ENCODE measurements at places on chromosomes 5 and 9. TPM values are rescaled to one million over a fixed set of nuclear protein-coding genes. Genes with fewer than 3 reads are reported as not detected.

PCA3 gene
- not detected for total RNA-seq

DNA sequence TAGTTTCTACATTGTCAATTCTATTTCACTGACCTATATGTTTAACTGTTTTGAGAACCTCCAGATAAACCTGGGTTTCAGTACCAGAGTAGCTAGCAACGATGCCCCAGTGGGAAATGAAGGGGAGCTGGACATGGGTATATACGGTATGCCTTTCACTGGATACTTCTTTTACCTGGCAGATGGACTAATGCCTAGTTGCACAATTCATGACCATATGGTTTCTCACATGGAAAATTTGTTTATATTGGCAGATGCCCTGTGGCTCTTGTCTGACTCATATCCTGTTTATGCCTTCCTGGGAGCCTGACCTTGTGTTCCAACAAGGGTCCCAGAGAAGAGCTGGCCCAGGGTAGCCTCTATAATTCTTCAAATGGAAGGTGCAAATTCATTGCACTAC, 144.1 kb downstream of the MAT2B start:
- no peaks in the 10 kb centered on the region for H3K4me1 ChIP-seq
- no peaks in the 10 kb centered on the region for H3K27me3 ChIP-seq
- no peak overlapping the region for H3K27ac ChIP-seq
- no peak overlapping the region for H3K4me3 ChIP-seq

NKD2 gene
- 6.5 TPM for total RNA-seq

PCDHB9 gene
- total RNA-seq: 1.9 TPM

COL27A1 gene
- 9.3 TPM for total RNA-seq

- DNase-seq: no peak
- no peak overlapping the region for H3K27ac ChIP-seq
- H3K36me3 ChIP-seq: no peaks in the 10 kb centered on the region
- H3K4me1 ChIP-seq: peaks cover 3% of the 10 kb centered on the region
- H3K27me3 ChIP-seq: no peaks in the 10 kb centered on the region
These were observed 273.2 kb upstream of the PAPPA start for GRCh38 chr9:115880221-115880885.

ZNF883 gene
- not detected for total RNA-seq

FCN1 gene
- total RNA-seq: not detected

SREK1IP1 gene
- total RNA-seq: 7.9 TPM

- no peaks in the 10 kb centered on the region for H3K36me3 ChIP-seq
- no peaks in the 10 kb centered on the region for H3K4me1 ChIP-seq
- no peak for DNase-seq
- no peaks in the 10 kb centered on the region for H3K27me3 ChIP-seq
- H3K27ac ChIP-seq: no peak overlapping the region
These were observed 102.2 kb upstream of the CHD1 start for GRCh38 chr5:99030906-99031440.

DNA sequence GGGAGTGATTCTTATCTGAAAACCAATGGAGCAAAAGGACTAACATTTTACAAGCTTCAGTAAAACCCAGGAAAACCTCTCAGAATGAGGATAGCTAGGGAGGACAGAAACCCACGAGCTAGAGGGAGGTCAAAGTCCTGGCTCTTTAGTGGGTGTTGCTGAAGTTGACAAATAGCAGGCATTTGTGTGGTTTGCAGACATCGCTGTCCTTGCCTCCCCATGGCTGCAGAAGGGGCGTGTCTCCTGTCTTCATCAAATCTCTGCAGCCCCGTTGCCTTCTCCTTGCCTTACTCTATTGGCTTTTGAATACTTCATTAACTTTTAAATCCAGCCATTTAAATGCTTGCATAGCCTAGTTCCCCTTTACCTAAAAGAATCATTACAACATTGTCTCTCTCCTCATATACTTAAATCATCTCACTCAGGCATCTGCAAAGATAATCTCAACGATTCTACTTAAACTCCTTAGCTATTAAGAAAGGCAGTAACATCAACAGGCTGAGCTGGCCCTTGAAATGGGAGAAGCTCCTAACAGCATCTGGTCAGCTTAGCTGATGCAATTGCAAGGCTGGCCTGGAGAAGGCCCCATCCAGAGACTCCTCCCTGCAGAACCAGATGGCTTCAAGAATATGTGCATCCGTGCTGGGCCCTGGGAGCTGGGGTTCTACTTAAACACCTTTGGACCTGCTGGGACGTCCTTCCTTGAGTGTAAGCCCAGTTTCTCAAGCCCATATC, 152.8 kb upstream of the TAS2R1 start:
- H3K27me3 ChIP-seq: no peaks in the 10 kb centered on the region
- H3K36me3 ChIP-seq: no peaks in the 10 kb centered on the region
- no peak overlapping the region for H3K27ac ChIP-seq
- H3K4me3 ChIP-seq: no peak overlapping the region

DNA sequence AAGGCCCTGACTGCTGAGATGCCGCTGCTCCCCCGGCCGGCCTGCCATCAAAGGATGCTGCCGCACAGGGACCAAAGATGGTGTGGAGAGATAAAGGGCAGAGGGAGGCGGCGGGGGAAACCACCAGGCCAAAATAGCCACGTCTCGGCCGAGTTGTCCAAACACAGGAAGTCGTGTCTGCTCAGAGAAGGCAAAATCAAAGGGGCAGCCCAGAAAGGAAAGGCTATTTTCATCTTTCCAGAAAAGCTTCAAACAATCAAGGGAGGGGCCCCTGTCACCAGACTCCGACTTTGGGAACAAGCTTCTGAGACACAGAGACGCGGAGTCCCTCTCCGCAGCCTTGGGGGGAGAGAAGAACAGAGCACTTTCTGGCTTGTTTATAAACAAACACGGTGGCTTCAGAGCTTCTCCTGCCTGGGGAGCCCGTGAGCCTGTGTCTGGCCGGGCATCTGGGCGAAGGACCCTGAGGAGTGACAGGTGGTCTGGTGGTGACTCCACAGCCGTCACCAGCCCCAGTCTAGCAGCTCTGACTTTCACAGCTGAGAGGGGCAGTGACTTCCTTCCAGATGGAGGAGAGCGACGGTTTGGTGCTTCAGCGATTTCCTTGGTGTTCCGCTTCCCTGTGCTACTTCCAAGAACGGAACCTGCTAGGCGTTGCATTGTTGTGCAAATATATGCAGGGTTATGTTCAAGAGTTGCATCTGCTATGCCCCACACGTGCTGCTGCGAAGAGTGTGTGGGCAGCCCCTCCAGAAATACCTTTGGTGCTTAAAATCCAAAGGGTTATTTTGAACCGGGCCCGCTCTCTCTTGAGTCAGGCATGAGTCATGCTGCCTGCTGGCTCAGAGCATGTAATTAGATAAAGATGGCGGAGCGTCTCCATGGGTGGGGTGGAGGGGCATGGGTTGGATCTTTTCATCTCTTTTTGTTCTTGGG, 24.0 kb downstream of the ADAMTSL2 start:
- H3K4me1 ChIP-seq: peaks cover 28% of the 10 kb centered on the region
- DNase-seq: no peak
- H3K4me3 ChIP-seq: no peak overlapping the region
- no peaks in the 10 kb centered on the region for H3K27me3 ChIP-seq
